Hepatic stellate cell (primary cell): ENCODE measurements at places on chromosomes 6 and 20.

DNA sequence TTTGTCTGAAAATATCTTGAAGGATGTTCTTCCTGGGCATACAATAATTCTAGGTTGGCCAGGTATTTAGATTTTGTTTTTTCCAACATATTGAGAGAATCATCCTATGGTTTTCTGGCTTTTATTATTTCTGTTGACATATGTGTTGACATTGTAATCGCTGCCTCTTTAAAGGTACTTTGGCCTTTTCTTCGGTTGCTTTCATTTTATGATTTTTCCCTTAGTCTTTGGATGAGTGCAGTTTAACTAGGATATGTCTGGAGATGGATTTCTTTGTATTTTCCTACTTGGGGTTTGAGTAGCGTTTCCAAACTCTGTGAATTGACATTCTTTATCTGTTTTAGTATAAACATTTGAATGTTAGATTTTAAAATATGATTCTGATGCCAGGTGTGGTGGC, 11.5 kb downstream of the SERPINB1 start:
- DNase-seq, result no peak

DNA sequence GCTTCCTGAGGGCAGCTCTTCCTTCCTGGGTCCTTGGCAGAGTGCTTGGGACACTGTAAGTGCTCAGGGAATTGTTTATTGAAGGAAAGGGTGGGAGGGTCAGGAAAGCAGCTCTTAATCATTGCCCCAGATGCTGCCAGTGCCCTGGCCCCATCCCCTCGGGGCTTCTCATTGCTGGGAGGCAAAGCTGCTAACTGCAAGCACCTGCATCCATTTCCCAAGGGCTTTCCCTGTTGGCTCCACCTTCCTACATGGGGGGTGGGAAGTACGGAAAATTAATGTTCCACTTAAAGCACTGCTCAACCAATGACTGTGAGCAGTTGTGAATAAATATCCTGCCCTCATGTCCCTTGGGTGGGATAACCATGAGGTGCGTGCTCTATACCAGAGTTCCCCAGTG, 56.4 kb downstream of the NDUFAF5 start:
- no peak for DNase-seq

DNA sequence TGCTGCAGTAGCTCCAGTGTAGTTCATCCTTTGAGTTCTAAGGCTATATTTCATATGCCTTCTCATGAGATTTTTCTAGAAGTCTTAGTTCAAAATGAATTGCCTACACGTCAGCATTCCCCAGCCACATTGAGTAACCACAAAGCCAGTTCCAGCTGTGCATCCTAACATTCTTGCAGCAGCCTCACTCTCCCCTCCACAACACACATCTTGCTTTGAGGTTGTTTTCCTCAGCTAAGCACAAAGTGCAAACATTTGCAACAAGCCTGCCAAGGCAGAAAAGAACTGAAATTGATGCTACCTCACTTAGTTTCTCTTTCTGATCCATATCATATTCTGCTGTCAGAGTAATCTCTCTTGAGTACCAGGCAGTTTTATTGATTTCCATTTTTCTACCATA, 160.7 kb upstream of the KCNQ5 start:
- DNase-seq, result peak; percentile 4

GRCh38 chr6:118344014-118344670, 204.0 kb upstream of the PLN start:
- no peak for DNase-seq

- DNase-seq, result no peak
Observed at GRCh38 chr6:145711372-145711771, 23.9 kb downstream of the EPM2A start.

GRCh38 chr20:34573541-34574300, 15.2 kb downstream of the MAP1LC3A start:
- no peak for DNase-seq
